Substantia nigra (tissue), 51 donors: ENCODE measurements at places on chromosomes 16 and 17.

DNA sequence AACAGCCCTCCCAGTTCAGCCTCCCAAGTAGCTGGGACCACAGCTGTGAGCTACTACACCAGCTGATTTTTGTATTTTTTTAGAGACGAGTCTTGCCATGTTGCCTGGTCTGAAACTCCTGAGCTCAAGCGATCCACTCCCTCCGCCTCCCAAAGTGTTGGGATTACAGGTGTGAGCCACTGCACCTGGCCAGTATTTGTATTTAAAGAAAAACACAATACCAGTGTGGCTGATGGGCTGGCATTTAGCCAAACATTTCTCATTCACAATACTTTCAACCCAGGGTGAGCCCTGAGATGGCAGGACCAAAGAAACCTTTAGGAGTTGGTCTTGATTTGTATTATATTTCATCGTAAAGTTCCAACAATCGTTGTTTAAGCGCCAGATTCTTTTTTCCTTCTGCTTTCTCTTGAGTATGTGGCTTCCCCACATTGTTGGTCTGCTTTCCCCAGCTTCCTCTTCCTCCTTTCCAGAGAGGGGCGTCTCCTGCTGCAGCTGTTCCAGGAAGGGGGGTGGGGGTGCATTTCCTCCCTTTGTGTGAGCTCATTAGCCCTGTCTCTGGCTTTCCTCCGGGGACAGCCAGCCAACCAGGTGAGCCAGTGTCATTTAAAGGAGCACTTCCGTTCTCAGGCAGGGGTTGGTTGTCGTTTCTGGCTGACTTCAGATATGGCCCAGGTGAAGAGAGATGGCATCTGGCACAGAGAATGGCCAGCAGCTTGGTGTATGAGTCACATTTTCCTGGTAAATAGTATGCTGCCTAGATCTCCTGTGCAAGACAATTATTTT is 79.9 kb downstream of the GPRC5B start:
- DNase-seq: no peak

DNA sequence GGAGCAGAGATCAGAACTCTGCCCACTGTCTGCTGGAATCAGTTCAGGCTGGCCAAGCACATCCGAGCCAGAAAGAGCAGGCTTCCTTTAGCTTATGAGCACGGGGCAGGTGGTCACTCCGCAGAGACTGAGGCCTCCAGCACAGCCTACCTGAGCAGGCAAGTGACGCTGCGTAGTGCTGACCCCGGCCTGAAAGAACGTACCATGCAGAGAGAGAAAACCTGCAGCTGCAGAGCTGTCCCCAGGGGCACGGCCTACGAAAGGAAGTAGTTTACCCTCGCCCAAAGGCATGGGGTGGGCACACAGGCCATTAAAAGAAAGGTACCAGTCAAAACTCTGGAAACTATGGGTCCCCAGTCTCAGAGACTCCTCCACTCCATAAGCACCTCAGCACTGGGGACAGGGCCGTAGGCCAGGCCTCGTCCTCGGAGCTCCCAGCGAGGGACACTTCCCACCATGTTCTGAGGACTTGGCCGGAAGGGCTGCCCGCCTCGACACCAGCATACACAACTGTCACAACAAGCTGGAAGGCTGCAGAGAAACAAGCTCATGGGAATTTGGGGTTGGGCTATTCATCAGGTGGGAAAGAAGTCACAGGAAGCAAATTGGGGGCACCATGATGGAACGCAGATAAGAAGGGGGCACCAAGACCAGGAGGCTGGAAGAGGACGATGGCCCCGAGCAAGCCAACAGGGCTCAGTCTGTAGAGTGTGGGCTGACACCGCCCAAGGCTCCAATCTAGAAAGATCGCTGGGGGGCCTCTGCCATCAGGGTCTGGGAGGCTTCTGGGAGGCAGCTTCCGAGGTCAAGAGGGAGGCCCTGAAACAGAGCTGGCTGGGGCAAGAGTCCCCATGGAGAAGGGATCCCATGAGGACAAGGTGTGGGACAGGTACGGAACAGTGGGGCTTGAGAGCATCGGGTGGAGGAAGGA is 21.2 kb downstream of the MEAK7 start:
- no peak for DNase-seq

- DNase-seq: no peak
Measured at GRCh38 chr17:76579281-76579680, 6.4 kb downstream of the ST6GALNAC2 start.

DNA sequence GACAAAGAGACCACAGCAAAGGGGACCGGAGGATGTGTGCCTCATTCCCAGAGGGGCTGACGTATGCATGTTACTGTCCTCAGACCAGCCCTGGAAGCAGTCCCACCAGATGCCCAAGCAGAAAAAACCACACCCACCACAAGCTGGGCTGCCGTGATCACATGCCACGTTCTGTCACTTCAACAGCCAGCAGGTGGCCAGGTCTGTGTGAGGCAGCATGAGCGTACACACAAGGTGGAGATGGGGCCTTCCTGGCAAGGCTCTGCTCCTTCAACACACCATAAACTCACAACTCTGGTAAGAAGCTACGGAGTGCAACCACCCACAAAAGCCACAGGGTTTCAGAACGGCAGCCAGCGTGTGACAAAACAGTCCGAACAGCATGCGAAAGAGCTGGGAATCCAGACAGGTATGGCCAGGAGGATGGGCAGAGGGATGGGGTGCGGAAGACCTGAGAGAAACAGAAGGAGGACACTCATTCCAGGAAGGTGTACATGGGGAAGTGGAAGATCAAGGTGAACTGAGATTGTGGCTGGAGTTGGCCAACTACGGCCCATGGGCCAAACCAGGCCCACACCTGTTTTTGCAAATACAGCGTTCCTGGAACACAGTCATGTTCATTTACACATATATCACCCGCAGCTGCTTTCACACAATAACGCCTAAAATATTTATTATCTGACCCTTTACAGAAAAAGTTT is 27.9 kb downstream of the MBTPS1 start:
- DNase-seq: no peak

GRCh38 chr17:50349243-50349600 is 3.3 kb downstream of the XYLT2 start:
- no peak for DNase-seq

- no peak for DNase-seq
Measured at GRCh38 chr16:89981414-89981813, 32.9 kb downstream of the DEF8 start.

DNA sequence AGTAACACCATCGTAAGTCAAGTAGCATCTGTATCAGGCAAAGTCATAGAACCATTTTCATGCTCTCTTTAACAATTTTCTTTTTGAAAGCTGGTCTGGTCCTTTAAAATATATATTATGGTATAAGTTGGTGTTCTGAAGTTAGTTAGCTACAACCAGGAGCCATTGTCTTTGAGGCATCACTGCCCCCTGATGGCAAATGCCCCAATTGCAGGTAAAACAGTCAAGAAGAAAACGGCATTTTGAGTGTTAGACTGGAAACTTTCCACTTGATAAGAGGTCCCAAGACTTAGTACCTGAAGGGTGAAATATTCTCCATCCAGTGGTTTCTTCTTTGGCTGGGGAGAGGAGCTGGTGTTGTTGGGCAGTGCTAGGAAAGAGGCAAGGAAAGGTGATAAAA is 14.1 kb downstream of the TP53 start:
- no peak for DNase-seq

DNA sequence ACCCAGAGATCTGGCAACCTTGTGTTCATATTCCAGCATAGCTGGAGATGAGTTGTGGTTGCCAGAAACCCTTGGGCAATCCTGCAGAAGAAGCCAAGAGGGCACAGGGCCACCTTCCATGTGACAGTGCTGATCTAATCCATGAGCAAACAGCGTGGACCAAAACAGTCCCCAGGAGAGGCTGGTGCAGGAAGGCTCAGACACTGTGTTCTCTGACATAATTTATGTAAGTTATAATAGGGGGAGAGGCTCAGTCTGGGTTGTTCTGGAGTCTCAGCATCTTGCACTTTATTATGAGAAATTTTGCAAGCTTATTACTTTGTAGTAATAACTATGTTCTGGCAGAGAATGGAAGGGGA is 273.9 kb downstream of the HAPSTR1 start:
- peak; percentile 62 for DNase-seq
